ENCODE measurements at places on chromosomes 3 and 15.
A peak's percentile ranks its signal among the peaks of the same experiment; 100 is the strongest.

DNA sequence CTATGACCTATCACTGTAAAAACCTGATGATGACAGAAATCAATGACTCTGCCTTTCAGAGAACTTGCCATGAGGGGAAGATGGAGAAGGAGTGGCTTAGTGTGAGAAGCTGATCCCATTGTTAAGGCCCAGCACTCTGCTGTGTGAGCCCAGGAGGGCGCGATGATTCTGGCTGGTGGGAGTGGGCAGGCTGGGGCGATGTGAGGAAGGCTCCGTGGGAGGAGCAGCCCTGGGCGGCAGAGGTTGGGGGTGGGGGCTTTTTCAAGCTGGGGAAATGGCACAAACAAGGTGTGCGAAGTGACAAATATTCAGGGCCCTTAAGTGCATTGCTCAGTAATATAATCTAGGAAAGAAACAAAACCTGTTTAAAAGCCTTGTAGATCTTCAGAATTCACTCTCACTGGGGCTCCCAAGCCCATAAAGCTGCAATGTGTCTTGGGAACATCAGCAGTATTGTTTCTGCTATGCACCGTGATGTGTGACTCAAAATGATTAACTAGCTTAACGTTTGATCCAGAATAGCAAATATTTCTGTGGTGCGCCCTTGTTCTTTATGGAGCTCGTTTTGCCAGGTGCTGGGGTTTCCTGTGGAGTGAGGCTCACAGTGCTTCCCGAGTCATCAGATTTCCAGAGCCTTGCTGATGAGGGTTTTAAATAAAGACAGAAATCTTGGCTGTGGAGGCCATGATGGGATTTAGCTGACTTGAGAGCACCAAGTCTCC lies 141.0 kb downstream of the CHDH start:
- DNase-seq, result no peak

GRCh38 chr3:117706037-117706436 lies 996.5 kb downstream of the TUSC7 start:
- DNase-seq, result peak; percentile 96

DNA sequence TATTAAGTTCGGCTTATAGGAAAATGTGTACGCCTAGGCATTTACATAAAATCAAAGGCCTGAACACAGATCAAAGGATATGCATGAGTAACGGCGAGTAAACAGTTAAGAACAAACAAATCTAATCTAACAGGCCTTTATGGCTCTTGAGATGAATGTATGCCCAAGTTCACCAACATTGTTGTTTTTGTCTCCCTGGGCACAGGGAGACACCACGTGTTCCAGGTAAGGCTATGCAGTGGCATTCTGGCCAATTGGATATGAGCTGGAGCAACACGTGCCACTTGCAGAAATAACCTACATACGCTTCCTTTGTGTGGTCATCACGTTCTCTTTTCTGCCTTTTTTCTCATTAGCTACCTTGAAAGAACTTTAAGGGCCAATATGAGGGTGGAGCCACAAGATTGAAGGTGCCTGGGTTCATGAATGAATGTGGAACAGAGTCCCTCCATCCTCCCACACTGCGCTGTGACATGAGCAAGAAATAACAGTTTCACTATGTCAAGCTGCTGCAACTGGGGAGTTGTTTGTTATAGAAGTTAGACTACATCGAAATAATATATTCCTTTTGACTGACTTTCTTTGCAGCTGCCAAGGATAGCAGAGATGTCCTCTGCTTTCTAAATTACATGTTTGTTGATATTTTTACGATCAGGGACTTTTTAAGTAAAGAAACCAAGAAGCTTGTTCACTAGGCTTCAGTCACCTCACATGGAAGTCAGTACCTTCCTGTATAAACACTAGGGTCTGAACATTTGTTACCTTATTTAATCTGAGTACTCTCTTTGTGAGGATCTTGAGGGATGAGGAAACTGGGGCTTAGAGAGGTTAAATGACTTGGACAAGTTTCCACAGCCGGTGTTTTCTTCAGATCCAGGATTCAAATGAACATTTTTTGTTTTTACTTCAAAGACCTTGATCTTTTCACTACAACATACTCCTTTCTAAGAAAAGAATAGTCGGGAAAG lies 427.5 kb upstream of the TBL1XR1 start:
- no peak for DNase-seq

DNA sequence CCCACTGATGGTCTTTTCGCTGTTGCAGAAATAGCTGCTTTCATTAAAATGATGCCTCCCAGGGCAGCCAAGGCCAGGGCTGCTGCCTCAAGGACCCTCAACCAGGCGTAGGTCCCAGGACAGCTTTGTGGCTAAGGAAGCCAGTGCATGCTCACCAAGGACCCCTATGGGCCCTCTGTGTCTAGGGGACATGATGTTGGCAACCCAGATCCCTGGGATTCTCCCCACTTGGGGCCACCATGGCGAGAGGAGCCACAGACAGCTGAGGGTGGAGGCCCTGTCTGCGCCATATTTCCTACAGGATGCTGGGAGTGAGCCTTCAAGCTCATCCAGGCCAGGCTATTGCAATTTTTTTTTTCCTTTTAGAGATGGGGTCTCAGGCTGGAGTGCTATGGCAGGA lies 137.2 kb downstream of the CHSY1 start:
- DNase-seq, result no peak

DNA sequence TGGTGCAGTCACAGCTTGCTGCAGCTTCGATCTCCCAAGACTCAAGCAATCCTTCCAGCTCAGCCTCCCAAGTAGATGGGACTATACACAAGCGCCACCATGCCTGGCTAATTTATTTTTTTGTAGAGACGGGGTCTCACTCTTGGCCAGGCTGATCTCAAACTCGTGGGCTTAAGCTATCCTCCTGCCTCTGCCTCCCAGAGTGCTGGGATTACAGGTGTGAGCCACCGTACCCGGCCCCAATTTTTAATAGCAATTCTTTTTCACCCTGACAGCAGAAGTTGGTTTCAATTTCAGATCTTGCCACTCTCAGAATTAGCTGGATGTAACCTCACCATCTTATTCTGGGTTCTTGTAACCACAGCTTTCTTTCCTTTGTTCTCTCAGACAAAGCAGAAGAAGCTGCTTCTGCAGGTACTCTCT lies 64.8 kb downstream of the TRIM71 start:
- DNase-seq, result no peak

DNA sequence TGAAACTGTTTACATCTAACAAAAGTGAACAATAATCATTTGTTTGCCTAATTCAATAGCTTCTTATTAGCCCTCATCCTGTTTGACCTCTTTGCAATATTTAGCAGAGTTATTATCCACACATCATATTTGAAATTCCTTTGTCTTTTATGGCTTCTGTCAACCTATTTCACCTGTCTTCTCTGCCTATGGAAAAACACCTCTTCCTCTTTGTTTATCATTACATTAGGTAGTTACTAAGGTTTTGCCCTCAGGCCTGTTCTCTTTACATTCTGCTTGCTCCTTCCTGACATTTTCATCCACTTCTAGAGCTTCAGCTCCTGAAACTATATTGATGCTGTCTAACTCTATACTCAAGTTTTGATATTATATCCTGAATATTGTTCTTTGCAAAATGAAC lies 183.0 kb downstream of the SUCNR1 start:
- no peak for DNase-seq

GRCh38 chr3:7789324-7789723 lies 712.3 kb upstream of the LMCD1 start:
- no peak for DNase-seq

DNA sequence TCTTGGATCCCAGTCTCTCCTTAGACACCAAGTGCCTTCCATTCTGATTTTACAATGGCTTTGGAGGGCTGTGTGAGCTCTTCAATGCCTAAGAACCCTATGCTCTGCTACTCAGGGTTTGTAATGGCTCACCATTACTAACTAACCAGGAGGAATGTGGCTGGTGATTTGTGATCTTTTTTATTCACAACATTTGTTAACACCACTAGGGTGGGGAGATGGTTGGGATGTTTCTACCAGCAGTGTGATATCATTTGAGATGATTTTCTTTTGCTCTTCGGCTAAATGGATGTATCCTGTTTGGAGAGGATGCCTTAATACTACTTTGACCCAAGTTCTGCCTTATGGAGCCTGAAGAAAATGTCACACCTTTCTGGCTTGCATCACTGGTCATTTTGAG lies 226.9 kb downstream of the MFSD1 start:
- DNase-seq, result peak; percentile 0

DNA sequence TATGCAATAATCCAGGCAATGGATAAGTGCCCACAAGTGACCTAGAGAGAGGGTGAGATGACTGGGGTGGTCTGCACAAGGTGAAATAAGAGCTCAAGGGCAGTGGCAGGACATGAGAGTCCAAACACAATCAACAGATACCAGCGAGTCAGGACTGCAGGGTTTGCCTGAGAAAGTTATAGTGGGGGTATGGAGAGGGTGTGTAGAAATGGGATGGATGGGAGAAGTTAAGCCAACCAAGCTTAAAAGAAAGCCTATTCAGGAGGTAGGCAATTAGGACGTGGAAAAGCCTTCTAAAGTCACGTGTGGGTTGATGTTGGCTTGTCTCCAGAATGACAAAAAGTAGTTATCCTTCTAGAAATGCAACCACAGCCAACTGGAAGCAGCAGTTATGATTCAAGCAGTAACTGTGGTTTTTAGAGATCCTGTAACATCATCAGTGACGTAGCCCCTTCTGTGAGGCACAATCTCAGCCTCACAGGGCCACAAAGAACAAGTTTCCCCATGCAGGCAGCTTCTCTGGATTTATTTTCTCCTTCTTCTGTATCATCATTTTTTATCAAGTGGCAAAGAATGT lies 56.1 kb downstream of the FAM174B start:
- DNase-seq, result peak; percentile 68

- peak; percentile 22 for DNase-seq
Observed at GRCh38 chr3:195097331-195098255, 173.4 kb downstream of the XXYLT1 start.

DNA sequence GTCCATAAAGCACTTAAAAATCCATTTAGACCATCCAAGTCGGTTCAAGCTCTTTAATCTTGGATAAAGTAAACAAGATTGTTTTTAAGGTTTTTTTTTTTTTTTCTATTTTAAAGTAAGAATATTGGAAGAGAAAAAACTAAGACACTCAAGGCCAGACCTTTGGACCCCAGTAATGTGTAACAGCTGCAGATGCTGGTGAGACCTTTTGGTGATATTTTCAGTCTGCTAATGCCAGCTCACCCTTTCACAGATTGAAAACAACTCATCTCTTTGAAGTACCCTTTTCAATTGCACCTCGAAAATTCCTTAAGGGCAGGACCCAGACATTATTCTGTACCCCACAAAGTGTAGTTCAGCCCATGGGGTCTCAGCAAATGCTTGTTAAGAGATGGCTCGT lies 260.7 kb upstream of the CTNNB1 start:
- no peak for DNase-seq

DNA sequence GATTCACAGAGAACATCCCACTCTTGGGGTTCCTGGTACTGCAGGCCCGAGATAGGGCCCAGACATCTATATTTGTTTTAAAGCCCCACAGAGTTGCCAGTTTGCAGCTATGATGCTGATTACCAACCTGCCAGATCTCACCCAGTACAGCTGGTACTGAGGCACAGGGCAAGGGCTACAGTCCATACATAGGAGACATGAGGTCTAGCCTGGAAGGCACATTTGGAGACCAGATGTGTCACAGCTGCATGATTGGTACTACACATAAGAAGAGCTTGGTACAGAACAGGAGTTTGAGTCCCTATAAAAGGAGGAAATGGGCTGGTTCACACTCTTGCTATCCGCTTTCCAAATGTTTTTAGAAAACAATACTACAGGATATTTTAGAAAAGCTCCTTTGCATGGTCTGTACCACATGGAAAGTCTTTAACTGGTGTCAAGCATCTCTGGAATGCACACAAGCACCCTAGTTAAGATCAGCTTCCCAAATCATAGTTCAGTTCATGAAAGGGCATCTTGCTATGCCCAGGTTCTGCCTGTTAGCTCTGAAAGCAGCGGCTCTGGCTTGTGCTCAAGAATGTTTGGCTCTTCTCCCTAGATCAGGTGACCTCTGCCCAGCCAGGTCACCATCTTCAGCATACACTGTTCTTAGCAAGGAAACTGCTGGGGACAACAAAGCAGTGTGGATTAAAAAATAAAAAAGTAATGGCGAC lies 20.6 kb downstream of the MTMR14 start:
- DNase-seq, result no peak

DNA sequence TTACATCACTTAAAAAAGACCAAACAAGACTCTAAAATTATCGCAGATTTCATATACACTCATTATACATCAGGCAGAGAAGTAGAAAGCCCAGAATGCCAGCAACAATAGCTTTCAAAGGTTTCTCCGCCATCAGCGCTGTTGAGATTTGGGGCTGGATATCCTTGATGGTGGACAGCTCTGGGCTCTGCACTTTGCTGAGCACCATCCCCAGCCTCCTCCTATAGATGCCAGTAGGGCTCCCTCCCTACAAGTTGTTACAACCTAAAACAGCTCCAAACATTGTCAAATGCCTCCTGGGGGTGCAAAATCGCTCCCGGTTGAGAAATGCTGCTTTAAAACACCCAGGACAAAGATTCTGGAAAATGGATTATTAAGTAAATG lies 73.5 kb downstream of the ATP10A start:
- DNase-seq, result no peak

GRCh38 chr3:72077473-72078259 lies 292.7 kb upstream of the PROK2 start:
- no peak for DNase-seq

DNA sequence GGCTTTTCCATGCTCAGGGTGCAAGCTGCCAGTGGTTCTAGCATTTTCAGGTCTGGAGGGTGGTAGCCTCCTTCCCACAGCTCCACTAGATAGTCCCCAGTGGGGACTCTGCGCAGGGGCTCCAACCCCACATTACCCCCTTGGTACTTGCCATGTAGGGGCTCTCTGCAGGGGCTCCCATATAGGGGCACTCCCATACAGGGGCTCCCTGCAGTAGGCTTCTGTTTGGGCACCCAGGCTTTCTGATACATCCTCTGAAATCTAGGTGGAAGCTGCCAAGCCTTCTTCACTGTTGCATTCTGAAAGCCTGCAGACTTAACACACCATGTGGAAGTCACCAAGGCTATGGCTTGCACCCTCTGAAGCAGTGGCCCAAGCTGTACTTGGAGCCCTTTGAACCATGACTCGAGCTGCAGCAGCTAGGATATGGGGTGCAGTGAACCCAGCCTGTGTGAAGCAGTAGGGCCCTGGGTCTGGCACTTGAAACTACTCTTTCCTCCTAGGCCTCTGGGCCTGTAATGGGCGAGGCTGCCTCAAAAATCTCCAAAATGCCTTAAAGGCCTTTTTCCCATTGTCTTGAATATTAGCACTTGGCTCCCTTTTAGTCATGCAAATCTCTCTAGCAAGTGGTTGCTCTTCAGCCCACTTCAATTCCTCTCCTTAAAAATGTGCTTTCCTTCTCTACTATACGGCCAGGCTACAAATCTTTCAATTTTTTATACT lies 96.4 kb downstream of the TPRA1 start:
- no peak for DNase-seq

DNA sequence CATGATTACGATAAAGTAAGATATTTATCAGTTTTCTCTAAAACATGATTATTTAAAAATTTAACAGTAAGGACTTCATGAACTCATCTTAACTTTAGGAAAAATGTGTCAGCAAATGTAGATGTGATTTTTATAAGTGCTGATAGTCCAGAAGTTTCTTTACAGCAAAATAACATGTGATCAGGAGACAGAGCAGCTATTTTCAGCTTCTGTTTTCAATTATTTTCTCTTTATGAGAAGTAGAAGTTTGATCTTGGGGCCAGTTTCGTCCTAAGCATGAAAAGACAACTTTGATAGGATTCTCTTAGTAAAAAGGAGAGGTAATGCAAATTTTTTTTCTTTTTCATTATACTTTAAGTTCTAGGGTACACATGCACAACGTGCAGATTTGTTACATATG lies 96.5 kb upstream of the TSPAN3 start:
- DNase-seq, result no peak

- peak; percentile 45 for DNase-seq
Observed at GRCh38 chr3:150302246-150302645, 105.9 kb upstream of the TSC22D2 start.

Measured in fibroblast of skin of right biceps (primary cell).